T-helper 9 cell (primary cell): ENCODE measurements at places on chromosomes 13 and 19.
A peak's percentile ranks its signal among the peaks of the same experiment; 100 is the strongest.

DNA sequence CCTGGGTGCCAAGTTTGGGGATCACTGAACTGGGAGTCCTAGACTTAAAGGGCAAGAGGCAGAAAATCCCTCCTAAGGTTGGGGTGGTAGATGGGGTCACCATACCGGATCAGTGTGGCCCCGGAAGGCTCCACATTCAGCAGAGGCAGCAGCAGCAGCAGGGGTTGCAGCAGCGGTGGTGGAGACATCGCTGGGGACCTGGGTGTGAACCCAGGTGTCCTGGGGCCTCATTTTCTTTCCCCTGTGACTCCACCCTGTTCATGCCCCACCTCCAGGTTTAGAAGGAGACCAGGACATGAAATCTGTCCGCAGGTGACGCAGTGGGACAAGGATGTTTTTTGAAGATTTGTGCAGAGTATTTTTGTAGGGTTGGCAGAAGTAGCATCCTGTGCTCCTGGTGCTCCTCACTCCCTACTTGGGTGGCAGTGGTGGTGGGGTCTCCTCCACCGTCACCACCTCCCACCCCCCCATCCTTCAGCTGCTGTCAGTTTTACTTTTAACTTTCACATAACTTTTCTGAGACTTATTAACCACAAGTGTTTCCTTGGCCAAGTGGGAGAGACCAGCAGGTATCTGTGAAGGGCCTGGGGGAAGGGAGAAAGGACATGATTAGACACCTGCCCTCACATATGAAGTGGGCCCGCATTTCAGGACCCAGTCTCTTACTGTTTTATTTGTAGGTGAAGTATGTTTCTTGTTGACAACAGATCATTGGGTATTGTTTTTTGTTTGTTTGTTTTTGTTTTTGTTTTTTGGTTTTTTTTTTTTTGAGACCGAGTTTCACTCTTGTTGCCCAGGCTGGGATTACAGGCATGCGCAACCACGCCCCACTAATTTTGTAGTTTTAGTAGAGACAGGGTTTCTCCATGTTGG is at the start of gene NAPSA:
TSS of gene NAPSA (minus strand) at position 206 of the 873 bp plus-strand sequence. CDS start at position 188, 18 bp downstream.
- no peak for DNase-seq

DNA sequence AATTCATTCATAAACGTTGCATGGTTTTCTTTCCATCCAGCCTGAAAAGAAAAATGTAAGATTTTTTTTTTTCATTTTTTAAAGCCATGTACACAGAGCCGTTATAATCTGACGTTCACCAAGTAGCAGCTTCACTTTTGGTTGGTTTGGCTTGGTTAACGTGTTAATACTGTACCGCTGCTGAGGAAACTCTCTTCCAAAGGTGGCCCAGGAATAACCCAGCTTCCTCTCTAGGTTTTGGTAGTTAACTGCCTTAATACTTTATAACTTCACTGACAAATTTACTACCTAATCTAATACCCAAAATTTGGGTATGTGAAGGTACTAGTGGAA is 1.7 kb downstream of the INTS6 start:
- no peak for DNase-seq

DNA sequence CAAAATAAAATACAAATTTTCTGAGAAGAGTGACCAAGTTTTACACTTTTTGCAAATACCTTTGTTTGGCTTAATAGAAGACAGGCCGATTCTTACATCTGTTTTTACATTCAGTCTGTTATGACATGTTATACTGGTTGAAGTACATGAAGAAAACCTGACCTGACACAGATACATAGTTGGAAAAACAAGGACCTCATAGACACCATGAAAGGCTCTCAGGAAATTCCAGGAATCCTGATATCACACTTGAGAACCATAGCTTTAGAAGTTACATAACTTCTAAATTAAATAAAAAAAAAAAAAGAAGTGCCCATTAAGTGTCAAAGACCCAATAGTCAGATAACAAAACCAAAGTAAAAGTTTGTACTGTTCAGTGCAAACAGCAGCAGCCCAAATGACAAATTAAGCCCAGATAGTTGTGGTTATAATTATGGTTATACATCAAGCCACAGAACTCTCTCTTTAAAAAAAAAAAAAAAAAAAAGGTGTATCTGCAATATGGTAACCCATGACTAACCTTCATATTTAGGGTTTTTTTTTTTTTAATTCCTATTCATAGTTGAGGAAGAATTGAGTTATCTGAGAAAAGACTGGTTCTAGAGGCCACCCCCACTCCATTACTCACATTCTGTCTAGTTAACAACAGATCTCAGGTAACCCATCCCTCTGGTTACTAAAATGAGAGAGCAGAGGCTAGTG is 19.8 kb downstream of the RBM26 start:
- no peak for DNase-seq

- peak; percentile 47 for DNase-seq
These were observed 10.3 kb downstream of the ATG4D start for GRCh38 chr19:10553943-10554381.

DNA sequence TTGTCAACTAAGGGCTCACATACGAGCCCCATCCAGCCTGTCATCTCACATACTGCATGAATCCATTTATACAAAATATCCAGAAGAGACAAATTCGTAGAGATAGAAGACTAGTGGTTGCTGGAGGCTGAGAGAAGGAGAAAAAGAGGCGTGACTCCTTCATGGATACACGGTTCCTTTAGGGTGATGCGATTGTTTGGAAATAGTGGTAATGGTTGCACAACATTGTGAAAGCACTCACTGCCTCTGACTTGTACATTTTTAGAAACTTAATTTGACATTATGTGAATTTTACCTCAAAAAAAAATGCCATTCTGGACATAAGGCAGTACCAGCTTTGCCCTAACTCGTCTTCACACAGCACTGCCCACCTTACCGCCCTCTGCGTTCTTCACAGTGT is 27.3 kb downstream of the IGFL1 start:
- DNase-seq, result no peak

- DNase-seq, result no peak
These were observed 101.4 kb downstream of the LACC1 start for GRCh38 chr13:43981091-43981490.

GRCh38 chr19:41795031-41795461 is 1.3 kb upstream of the CEACAM3 start:
- peak; percentile 42 for DNase-seq

- no peak for DNase-seq
These were observed 89.7 kb downstream of the DCT start for GRCh38 chr13:94389604-94390351.

GRCh38 chr19:14519860-14520407 is 1.7 kb upstream of the DNAJB1 start:
- DNase-seq, result no peak

DNA sequence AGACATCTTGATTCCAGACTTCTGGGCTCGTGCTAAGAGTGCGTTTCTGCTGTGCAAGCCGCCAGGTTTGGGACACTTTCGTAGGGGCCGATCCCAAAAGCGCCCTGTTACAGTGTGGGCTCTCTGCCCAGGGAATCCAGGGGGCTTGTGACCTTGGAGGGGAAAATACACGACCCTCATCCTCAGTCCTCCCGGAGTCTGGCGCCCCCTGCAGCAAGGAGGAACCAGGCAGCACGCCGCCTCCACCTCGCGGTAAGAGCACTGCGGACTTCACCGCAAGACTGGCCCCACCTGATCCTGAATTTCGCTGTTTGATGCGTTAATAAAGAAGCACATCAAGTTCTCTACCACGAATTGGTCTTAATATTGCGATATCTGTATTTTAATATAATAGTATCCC is 5.2 kb downstream of the POLRMT start:
- no peak for DNase-seq

- DNase-seq, result no peak
These were observed 48.1 kb downstream of the TNFRSF19 start for GRCh38 chr13:23618341-23618740.

GRCh38 chr13:81171065-81171647 is 830.2 kb upstream of the SPRY2 start:
- DNase-seq, result no peak

DNA sequence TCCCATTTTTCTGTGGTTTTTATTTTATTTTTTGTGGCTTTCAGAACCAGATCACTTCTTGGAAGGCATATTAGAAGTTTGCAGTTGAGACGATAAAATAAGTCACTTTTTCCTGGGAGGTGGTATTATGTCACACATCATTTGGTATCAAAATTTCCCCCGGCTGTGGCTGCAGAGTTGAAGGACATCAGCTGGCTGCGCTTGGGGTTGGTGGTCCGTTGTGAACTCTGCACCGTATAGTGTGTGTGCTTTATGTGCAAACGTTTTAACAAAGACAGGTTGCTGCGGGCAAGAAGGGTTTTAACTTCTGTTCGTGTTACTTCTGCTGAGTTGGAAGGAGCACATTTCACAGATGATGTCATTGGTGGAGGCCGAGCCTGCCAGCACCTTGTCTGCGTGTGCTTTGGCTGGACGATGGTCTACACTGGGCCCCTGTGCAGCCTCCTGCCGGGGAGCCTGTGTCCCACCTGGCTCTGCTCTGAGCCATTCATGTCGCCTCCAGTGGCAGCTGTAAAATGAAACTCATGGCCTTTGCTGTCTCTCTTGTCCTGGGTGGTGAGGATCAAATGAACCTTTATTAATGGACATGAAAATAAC is 9.6 kb downstream of the ATP11A start:
- DNase-seq, result no peak

DNA sequence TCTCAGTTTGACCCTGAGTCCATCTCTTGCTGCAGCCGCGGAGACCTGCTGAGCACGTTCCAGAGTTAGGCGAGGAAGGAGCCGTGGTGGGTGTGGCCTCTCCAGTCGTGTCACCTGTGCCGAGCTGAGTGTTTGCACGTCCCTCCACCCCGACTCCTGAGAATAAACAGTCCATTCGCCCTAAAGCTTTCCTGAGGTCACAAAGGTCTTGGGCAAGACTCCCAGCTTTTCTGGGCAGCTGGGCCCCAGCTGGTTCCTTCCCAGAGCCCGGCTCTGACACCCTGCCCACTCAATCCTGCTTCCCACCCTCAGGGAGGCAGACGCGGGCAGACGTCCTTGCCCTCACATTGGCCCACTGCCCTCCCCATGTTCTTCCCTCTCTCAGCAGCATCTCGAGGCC is 142.2 kb downstream of the KCTD15 start:
- DNase-seq, result no peak

- DNase-seq, result no peak
These were observed 208.0 kb downstream of the LHFPL6 start for GRCh38 chr13:39394796-39395678.

- no peak for DNase-seq
These were observed at the start of gene DAND5 for GRCh38 chr19:12969292-12969988. TSS of gene DAND5 (plus strand) at chr19:12969576. CDS start at chr19:12969661, 85 bp downstream.

GRCh38 chr13:95676105-95676761 is 706 bp upstream of the DNAJC3 start:
- no peak for DNase-seq

DNA sequence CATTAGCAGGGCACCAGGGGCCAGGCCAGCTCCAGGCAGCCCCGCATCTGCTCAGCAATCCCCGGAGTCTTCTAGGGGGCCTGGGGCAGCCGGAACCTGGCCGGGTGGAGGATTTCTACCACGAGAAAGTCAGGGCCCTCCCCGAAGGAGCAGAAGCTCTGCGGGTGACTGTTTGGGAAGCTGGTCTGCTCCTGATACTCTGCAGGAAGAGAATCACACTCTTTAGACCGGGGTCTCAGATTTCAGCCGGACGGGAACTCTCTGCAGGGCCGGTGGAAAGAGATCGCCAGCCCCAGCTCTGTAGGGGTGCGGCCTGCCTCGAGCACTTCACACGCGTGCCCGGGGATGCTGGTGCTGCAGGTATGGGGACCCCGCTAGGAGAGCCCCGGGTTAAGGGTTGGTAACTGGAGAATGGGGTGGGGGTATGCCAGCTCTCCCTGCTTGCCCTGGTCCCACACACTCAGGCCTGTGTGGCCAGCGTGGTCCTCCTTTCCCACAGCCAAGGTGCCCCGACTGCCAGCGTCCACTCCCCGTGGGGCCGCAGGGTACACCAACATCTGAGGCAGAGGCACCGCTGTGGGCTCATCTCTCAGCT is 20.1 kb downstream of the RASA3 start:
- DNase-seq, result no peak

- no peak for DNase-seq
These were observed 1.1 kb downstream of the NUDT19 start for GRCh38 chr19:32692727-32693061.

- DNase-seq, result no peak
These were observed 709.3 kb upstream of the KLHL1 start for GRCh38 chr13:70817576-70817975.

DNA sequence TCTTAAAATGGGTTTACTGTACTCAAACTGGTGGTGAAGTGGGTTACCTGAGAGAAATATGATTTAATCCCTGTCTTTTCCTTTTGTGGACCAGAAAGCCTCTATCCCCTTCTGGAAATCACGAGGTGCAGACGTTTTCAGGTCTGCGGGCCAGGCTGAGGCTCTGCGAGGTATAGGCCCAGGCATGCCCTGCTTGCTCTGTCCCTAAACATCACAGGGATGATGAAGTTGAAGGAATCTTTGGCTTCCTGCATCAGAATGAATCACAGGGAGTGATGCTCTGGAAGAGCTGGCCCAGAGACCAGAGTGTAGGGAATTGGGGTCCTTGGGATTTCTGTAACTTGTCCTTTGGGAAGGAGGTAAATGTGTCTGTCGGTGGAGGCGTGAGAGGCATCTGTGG is 18.4 kb upstream of the CHST8 start:
- DNase-seq, result no peak

- DNase-seq, result no peak
These were observed 284.2 kb downstream of the TBC1D4 start for GRCh38 chr13:75197803-75198202.

- no peak for DNase-seq
These were observed 5.1 kb upstream of the GTF3A start for GRCh38 chr13:27419328-27419727.

- DNase-seq, result no peak
These were observed 1244.2 kb upstream of the MIR17HG start for GRCh38 chr13:90103099-90103784.

GRCh38 chr19:55113570-55114039 is 3.8 kb downstream of the PPP1R12C start:
- no peak for DNase-seq

- no peak for DNase-seq
These were observed 230.8 kb downstream of the TBC1D4 start for GRCh38 chr13:75251188-75251587.

- no peak for DNase-seq
These were observed 10.9 kb downstream of the MKNK2 start for GRCh38 chr19:2039959-2040646.

DNA sequence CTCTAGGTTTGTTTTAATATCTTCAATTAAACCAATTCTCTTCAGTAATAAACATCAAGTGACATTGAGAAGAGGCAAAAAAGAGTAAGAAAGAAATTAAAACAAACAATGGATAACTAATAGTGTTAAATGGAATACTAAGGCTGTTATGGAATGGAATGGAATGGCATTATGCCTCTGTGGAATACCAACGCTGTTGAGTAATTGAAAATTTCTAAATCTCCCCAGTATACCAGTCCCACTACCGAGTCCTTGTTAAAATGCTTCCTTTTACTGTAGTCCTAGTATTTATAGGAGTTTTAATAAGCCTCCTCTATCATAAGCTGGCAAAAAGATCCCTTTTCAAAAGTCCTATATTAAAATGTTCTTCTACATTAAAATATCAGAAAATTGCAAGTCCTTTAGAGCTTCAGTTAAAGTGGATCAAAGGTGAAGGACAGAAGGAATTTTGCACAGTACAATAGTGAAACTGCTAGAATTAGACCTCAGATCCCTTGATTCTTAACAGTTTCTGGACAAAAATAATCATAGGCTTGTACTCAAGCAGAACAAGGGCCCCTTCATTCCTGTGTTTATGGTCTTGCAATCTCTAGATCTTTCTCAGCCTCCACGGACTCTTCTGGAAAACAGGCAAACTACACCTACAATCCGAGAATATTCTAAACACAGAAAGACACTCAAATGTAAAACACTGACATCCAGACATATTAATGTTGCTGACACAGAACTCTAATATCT is 128.2 kb downstream of the PCDH9 start:
- no peak for DNase-seq
